Spinal cord (tissue), 10 donors: ENCODE measurements at places on chromosomes 12 and 14.

- H3K4me1 ChIP-seq, result no peaks in the 10 kb centered on the region
- no peak overlapping the region for H3K27ac ChIP-seq
- no peak for DNase-seq
- no peaks in the 10 kb centered on the region for H3K27me3 ChIP-seq
Measured at GRCh38 chr14:54589843-54590242, 22.9 kb downstream of the SAMD4A start.

- DNase-seq, result no peak
- no peak overlapping the region for H3K27ac ChIP-seq
Measured at GRCh38 chr14:78227248-78228077, 57.3 kb downstream of the NRXN3 start.

DNA sequence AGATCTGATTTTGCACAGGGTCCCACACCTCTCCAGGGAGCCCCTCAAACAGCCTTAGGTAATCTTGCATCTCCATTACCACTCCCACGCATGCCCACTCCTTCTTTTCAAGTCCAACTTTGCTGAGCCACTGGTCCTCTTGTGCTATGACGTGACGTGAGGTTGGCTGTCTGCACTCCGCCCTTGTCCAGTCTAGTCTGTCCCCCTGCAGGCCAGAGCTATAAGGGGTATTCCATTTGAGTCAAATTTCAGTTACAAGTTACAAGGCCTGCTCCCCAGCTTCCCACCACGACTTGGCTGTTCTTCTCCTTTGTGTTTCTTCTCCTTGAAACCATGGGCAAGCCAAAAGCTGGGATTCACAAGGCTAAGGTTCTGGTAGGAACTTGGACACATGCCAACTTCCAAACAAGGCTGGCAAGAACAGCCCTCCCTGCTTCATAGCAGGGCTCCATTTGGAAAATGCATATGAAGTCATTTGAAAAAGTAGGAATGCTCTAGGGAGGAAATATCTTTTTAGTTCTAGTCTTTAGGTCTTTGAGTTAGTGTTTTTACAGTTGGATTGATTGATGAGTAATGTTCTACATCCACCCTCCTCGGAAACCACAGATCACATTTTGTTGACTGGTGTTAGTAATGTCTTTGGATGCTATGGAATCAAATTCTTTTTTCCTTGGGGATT, 49.1 kb downstream of the KCNA1 start:
- peaks cover 15% of the 10 kb centered on the region for H3K4me1 ChIP-seq
- no peak overlapping the region for H3K27ac ChIP-seq
- H3K27me3 ChIP-seq, result peaks cover 6% of the 10 kb centered on the region
- no peak overlapping the region for H3K4me3 ChIP-seq
- no peak for DNase-seq
- no peaks in the 10 kb centered on the region for H3K36me3 ChIP-seq

GRCh38 chr14:89429199-89430181, 12.5 kb upstream of the FOXN3 start:
- H3K27me3 ChIP-seq, result no peaks in the 10 kb centered on the region
- no peaks in the 10 kb centered on the region for H3K36me3 ChIP-seq
- H3K27ac ChIP-seq, result peak overlapping the region; percentile 57
- peaks cover 15% of the 10 kb centered on the region for H3K4me1 ChIP-seq
- no peak for DNase-seq
